Stimulated activated CD8-positive, alpha-beta memory T cell treated with anti-CD3 and anti-CD28 coated beads, Interleukin-4, amount 100 ng/mL, for 1 hour (primary cell): ENCODE measurements at places on chromosomes 7 and 10.

- no peak for DNase-seq
Observed at GRCh38 chr10:93926613-93927012, 32.8 kb downstream of the SLC35G1 start.

DNA sequence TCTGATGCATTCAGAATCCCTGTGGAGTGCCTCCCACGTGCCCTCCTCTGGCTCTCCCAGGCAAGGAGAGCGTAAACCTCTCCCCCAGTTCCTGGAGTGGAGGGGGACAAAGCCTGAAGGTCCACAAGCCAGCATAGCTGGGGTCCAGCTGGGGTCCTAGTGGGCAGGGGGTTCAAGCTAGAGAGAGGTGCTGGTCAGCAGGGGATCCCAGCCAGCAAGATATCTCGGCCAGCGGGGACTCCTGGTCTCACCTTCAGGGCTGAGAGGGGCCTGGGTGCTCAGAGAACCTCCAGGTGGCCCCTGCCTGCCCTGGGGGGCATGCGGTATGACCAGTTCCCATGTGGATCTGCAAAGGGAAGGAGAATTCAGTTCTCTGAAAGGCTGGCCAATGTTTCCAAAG, 413.7 kb downstream of the TCERG1L start:
- DNase-seq = no peak

GRCh38 chr7:149562602-149563001, 65.0 kb upstream of the ZNF746 start:
- no peak for DNase-seq

- no peak for DNase-seq
Observed at GRCh38 chr10:85784792-85785191, 581.8 kb downstream of the GRID1 start.

DNA sequence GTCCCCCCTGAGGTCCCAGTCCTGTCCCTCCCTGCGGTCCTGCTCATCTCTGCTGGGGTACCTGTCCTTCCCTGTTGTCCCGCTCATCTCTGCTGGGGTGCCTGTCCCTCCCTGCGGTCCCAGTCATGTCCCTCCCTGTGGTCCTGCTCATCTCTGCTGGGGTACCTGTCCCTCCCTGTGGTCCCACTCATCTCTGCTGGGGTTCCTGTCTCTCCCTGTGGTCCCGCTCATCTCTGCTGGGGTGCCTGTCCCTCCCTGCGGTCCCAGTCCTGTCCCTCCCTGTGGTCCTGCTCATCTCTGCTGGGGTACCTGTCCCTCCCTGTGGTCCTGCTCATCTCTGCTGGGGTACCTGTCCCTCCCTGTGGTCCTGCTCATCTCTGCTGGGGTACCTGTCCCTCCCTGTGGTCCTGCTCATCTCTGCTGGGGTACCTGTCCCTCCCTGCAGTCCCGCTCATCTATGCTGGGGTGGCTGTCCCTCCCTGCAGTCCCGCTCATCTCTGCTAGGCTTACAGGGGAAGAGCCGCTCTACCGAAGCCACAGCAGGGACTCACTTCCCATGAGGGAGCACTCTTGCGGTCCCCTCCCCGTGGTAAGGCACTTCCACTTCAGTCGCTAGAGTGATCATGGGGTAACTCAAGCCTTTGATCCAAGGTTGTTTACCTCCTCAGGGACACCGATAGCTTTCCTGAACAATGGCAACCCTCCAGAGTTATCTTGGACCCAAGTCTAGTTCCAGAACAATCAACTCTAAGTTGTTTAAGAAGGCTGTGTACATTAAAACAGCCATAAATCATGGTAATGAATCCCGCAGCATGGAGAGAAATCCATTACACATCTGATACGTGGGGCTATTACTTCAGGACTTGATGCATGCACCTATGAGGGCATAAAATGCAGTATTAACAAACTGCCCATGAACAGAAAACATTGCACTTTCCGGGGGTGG, 46.8 kb upstream of the MNX1 start:
- DNase-seq = no peak

- DNase-seq = no peak
Observed at GRCh38 chr7:101173752-101174244, 6.3 kb downstream of the NAT16 start.

DNA sequence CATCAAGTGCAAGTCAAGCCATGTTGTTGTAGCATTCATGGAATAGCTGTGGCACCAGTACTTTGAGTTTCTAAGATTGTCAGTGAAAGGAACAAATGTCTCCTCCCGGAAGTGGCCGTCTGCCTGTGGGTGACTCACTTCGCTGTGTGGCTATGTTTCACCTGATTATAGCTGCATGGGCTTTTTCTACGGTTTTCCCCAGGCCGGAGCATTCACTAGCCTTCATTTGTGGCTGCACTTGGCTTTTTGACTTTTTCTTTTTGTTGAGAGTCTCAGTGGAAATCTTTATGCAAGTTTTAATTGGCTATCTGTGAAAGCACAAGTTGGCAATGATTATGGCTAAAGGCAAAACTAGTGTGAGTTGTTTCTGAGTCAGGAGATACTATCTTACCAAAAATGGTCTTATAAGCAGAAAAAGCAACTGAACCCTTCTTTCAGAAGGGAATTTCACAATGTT, 35.0 kb downstream of the SRI start:
- no peak for DNase-seq

DNA sequence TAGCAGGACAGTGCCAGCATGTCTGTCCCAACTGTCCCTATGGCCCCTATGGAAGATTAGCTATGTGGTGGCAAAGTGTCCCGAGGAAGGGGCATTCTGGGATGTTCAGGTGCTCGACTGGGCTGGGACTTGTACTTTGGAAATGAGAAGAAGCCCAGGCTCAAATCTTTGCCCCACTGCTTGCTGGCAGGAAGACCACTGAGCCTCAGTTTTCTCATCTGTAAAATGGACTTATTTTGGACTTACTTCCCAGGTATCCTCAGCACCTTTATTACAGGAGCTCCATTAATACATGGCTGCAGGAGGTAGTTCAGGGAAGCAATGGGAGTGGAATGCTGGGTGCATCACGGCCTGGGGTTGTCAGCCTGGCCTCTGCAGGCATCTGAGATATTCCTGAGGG, 71.2 kb downstream of the LHPP start:
- DNase-seq = no peak

DNA sequence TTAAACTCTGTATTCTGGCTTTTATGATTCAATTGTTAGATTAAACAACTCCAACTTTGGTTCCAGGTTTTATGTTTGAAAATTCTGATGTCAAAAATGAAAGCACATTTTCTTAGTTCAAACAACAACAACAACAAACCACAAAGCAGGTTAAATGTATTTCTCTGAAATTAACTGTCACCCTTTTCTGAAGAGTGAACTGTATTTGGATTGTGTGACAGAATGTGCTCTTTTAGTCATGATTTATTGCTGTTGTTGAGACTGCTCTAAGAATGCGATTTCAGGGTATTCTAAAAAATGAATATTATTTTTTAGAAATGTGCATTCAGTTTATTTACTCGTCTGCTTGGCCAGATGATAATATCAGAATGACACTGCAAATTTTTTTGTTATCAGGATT, 144.1 kb downstream of the GNAI1 start:
- DNase-seq = no peak

DNA sequence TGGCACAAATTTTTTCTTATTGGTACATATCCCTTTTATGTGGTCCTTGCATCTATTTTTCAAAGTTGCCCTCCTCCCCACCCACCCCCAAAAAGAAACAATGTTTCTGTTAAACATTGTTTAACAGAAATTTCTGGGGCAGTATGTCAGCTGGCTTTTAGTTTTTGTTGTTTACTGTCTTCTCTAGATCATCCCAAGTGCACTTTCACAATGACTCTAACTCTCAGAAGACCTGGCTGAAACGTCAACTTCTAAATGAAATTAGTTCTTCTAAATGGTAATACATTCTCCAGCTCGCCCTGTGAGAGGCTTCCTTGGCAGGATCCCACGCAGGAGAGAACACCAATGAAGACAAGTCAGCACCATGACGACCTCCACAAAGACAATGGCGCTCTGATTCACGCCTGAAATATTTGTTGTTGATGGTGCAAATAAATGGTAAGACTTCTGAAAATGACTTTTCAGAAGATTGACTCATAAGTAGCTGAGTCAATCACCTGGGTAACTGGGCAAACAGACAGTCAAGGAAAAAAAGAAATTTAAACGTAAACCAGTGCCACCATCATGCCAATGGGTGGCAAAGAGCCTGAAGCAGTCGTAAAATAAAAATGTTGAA, 293.7 kb downstream of the FZD1 start:
- DNase-seq = no peak

DNA sequence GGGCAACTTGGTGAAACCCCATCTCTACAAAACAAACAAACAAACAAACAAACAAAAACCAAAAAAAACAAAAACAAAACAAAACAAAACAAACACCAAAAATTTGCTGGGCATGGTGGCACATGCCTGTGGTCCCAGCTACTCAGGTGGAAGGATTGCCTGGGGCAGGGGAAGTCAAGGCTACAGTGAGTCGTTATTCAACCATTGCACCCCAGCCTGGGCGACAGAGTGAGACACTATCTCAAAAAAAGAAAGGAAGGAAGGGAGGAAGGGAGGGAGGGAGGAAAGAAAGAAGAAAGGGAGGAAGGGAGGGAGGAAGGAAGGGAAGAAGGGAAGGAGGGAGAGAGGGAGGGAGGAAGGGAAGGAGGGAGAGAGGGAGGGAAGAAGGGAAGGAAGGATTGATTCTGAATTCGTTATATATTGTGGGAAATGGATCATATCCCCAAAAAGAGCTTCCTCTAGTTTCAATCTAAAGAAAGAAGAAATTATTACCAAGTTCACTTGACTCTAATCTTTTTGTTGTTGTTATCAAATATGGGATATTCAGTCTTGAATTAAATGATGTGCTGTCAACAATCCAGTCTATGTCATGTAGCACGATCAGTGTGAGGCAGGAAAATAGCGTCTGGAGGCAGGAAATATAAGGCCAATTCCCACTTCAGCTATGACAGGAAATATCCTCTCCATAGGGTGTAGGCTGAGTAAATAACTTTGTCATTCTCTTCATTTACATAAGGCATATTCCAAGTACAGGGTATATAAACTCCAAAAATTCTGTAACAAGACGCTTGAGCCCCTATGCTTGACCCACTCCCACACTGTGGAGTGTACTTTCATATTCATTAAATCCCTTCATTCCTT, 26.2 kb upstream of the TRIM24 start:
- no peak for DNase-seq

DNA sequence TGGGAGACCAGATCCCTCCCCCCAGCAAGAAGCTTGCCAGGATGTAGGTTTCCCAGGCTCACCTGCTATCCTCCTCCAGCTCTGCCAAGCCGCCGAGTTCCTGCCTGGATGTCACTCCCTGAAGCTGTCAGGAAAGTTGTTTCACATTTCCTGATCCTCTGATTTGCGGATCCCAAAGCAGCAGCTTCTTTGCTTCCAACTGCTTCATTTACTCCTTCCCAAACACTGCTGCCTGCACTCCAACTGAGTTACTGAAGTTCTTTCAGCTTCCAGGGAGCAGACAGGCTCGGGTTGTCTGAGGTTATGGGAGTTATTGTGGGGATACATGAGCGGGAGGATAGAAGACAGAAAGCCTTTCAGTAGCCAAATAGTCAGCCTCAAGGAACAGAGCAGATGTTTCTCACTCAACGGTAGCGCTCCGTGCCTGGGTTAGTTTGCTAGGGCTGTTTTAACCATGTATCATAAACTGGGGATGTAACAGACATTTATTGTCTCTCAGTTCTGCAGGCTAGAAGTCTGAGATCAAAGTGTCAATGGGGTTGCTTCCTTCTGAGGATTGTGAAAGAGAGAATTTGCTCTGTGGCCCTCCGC, 516.0 kb downstream of the REEP3 start:
- DNase-seq = no peak

DNA sequence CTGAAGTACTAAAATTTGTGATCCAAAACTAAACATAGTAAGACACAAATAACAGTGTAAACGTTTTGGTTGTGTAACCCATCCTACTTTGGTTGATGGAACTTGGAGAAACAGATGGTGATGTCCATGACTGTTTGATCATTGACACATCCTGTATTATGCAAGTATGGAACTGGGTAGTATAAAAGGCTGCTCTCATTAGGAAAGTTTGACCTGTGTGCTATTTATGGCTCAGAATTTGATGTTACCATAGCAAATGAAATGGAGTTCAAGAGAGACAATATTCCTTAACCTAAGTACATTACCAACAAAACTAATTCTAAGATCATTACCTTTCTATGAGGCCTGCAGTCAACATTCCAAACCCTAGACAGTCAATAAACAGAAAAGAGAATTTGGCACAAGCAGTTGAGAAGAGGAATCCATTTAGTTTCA, 39.9 kb downstream of the DKK1 start:
- no peak for DNase-seq

DNA sequence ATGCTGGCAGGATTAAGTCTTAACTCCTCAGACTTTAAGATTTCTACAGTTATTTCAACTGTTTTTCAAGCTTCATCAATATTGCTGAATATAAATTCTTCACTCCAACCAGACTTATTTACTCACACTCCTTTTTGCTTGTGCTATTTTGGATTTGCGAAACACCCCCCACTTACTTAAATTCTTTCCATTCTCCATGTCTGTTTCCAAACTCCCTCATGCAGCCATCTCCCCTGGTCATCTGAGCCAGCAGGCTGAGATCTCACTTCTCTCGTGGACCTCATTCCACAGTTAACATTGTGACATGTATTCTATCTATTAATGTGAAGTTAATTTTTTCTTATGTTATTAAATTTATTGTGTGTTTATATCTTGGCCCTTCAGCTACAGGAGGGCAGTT, 188.9 kb upstream of the HDAC9 start:
- DNase-seq = no peak
